H1 (cell line): ENCODE measurements at places on chromosomes 2 and 18.

- no peak for DNase-seq
These were observed 150.4 kb downstream of the PTH2R start for GRCh38 chr2:208556983-208557484.

GRCh38 chr2:172107690-172108586, 5.2 kb upstream of the DLX2 start:
- no peak for DNase-seq

- no peak for DNase-seq
These were observed 766.5 kb downstream of the RNF144A start for GRCh38 chr2:7683708-7684107.

DNA sequence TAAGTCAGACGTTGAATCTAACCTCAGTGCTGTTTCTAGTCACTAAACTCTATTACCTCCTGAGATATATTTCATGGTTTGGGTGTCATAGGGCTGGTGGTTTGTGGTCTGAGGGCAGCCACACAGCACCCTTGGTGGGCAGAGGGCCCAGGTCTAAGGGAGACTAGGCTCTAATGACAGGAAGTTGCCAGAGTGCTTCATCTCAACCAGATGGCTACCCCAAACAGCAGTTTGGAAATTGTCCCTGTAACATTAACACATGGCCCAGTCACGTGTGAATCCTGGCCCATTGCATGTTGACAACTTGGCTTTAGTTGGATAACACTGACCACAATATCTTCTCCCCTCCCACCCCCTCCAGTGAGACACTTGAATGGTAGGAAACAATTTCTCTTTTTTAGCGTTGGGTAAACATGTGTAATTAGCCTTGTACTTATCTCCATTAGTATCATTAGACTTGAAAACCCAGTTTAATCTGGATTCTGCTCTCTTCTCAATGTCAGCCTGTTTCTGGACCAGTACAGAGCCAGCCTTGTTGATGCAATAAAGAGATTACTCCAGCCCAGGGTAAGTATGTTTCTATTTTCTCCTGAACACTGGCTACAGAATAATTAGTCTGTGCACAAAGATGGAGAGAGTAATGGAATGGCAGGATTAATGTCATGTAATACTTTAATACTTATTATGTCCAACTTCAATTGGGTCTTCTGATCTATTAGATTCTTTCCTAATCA, 187.8 kb upstream of the SIX3 start:
- no peak for DNase-seq

DNA sequence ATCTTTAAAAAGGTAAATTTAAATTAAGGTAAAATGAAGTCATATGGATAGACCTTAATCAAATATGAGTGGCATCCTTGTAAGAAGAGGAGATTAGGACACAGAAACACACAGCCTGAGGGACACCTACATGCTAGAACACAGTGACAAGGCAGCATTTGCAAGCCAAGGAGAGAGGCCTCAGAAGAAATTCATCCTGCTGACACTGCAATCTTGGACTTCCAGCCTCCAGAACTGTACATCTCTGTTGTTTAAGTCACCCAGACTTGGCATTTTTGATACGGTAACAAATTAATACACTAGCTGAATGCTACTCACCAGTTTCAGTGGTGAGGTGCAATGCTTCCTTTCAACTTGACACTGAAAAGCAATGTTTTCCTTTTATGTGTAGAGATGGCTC, 305.0 kb downstream of the TDRD15 start:
- DNase-seq, result no peak

- DNase-seq, result no peak
These were observed 160.8 kb downstream of the AGPS start for GRCh38 chr2:177553176-177553884.

DNA sequence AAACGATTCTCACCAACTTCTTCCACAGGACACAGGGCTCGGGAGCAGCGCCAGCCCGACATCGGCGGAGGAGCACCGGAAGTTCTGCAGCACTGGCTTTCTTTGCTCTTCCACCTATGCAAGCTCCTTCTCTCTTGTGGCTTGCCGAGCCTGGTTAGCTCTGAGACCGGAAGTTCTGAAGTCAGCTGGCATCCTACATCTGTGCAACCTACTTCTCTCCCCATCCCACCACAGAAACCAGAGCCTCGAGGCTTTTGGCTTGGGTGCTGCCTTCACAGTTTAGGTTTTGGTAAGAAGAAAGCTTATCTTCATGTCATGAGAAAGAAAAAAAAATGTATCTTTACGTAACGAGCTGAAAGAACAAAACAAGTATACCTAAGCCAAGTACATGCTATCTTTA, 111.7 kb downstream of the ANKRD44 start:
- DNase-seq, result no peak

DNA sequence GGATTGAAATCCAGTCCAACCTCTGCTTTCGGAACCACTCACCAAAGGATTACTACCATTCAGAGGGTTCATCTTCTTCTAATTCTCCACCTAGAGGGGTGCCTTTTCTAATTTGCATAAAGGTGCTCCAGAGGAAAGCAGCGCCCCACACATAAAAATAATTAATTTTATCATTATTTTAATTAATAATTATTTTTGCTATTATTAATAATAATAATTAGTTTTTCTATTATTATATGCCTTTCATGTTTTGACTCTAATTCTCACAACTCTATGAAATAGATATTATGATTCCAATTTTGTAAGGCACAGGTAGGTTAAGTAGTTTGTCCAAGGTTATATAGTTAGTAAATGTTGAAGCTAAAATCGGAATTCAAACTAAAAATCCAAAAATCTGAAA, 51.9 kb downstream of the UNC80 start:
- DNase-seq, result no peak

- DNase-seq, result no peak
These were observed 214.7 kb downstream of the TGIF1 start for GRCh38 chr18:3664563-3665178.

- no peak for DNase-seq
These were observed 108.0 kb downstream of the DPP4 start for GRCh38 chr2:161965994-161966393.

GRCh38 chr18:39113790-39114189, 1548.2 kb upstream of the CELF4 start:
- no peak for DNase-seq

DNA sequence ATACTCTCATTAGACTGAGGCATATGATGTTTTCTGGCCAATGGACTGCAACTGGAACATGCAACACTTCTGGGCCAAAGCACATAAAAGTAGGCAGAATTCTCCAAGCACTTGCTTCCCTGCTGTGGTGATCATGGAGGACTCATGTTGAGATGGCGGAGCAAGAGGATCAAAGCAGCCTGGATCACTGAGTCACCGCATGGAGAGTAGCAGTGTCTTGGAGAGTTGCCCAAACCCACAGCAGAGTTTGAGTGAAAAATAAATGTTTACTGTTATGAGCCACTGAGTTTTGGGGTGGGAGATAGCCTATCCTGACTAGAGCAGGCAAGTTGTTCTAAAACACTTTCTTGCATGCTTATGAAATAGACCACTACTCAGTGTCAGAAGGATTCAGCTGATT, 359.5 kb downstream of the ZNF521 start:
- no peak for DNase-seq

DNA sequence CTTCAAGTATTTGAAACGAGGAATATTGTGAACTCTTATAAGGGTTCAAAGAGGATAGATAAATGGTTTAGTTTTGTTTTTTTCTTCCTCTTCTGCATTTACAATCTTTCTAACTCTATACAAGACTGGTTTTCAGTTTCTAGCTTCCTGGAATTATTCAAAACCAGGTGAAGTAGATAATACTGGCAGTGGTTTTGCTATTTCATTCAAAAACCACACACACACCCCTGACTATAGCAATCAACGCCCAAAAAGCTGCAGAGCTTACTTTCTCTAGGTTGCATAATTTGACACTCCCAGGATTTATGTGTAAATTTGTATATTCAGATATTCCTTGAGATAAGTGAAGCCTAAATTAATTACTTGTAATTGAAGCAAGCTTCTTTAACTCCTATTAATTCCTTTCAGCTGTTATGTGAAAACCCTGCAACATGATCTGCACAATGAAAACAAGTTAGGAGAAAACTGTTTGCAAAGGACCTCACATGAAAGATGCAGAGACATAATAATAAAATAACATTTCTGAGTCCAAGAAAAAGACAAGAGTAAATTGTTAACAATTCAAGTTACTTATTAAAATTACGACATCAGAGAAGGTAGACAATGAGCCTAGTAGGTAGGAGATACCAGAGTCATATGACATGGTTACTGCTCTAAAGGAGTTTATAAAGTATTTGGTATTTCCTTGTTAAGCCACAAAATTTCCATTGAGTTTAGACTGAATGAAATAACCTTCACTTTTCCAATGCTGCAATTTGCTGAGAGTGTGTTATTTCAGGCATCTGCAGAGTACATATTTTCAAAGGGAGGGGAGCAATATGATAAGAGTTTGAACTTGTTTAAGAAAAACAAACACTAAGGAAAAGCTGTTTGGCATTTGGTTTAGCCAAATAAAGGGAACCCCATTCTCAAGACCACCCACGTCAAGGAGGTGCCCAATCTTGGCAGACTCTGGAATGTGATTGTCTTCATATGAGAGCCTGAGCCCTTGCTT, 1.6 kb upstream of the NFE2L2 start:
- no peak for DNase-seq

DNA sequence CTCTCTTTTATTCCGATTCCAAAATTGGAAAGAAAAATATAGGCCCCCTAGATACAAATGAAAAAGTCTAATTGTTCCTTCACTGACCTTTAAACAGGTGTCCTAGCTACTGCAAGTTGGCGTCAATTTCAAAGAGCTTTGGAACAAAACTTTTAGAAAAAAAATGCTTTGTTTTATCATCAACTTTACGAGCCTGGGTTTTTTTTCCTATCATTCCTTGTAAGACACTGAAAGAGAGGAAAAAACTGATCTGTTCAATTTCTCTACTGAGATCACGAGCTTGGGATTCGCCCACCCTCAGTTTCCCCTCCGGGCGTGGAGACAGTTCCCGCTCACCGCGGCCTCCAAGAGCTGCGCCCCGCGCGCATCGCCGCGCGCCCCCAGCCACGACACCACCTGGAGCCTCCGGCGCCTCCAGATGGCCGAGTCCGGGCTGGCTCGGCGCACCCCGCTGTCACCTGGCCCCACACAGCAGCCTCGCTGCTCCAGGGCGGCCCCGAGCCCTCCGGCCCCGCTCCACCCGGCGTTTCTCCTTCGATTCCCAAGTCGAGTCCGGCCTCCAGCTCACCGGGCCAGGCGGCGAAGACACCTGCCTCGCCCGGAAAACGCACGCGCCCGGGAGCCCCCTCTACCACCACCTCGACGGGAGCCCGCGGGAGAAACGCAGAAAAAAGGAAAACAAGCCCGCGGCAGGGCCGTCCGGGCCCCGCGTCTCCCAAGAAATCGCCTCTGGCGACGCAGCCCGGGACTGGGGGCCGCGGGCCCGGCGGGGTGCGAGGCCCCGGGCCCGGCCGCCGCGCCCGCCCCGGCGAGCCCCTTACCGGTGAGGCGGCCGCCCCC, 656 bp downstream of the TBC1D8 start:
- no peak for DNase-seq

- DNase-seq, result no peak
These were observed 2.1 kb downstream of the HK2 start for GRCh38 chr2:74835831-74836674.

- DNase-seq, result no peak
These were observed 141.9 kb downstream of the LCLAT1 start for GRCh38 chr2:30588994-30589393.

- DNase-seq, result no peak
These were observed 1085.3 kb upstream of the CNTNAP5 start for GRCh38 chr2:122939796-122940195.

- no peak for DNase-seq
These were observed 163.7 kb downstream of the CTIF start for GRCh38 chr18:48702346-48703027.

- no peak for DNase-seq
These were observed 145.7 kb downstream of the SMAD7 start for GRCh38 chr18:48804856-48805610.

- no peak for DNase-seq
These were observed 703 bp downstream of the UGGT1 start for GRCh38 chr2:128091726-128092080.

- no peak for DNase-seq
These were observed 3.2 kb downstream of the CD226 start for GRCh38 chr18:69944436-69944835.

DNA sequence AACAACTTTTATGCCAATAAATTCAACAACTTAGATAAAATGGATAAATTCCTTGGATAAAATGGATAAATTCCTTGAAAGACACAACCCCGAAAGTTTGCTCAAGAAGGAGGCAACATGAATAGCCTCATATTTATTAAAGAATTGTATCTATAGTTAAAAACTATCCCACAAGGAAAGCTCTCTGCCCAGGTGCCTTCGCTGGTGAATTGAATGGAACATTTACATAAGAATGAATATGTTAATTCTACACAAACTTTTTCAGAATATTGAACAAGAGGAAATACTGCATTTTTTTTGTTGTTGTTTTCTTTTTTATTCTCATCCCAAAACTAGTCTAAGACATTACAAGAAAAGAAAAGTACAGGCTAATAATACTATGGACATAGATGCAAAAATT, 805.3 kb upstream of the RAB6C start:
- no peak for DNase-seq

GRCh38 chr2:20507166-20507692, 60.4 kb downstream of the RHOB start:
- DNase-seq, result no peak

- no peak for DNase-seq
These were observed 196.3 kb downstream of the PDE1A start for GRCh38 chr2:182230561-182230960.

- no peak for DNase-seq
These were observed 64.8 kb upstream of the PID1 start for GRCh38 chr2:229335877-229336346.

DNA sequence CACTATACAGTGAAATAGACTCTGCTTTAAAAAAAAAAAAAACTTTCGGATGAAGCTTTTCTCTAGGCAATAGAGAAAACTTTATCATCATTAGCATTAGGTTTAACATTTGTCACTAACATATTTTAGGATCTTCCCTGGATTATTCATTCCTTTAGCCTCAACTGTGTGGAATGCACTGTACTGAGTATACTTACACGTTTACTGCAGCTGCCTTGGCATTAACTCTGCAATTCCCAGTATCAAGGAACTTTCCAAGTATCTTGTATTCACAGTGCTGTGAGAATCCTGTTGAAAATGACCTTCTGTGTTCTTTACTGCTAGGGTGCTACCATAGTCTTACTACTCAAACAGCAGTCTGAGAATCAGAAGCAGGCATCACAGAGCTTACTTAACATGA, 328.2 kb upstream of the COL3A1 start:
- DNase-seq, result no peak

GRCh38 chr2:146246736-146247523, 1597.9 kb upstream of the ACVR2A start:
- no peak for DNase-seq

GRCh38 chr2:2621855-2622254, 290.8 kb upstream of the MYT1L start:
- no peak for DNase-seq
